Tongue (tissue), 3 donors: ENCODE measurements at places on chromosomes 13 and 19. TPM values are rescaled to one million over a fixed set of nuclear protein-coding genes. Genes with fewer than 3 reads are reported as not detected.

DNA sequence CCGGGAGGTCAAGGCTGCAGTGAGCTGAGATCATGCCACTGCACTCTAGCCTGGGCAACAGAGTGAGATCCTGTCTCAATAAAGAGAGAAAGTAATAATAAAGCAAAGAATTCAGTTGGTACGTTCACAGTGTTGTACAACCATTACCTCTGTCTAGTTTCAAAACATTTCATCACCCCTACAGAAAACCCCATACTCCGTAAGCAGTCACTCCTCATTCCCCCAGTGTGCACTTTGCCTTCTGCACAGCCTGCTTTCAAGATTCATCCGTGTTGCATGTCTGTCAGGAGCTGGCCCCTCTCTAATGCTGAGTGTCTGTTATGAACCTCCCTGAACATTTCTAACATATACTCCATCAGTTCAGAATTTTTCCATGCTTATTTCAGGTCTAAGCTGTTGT, 9.4 kb downstream of the POLD1 start:
- no peak for DNase-seq

DNA sequence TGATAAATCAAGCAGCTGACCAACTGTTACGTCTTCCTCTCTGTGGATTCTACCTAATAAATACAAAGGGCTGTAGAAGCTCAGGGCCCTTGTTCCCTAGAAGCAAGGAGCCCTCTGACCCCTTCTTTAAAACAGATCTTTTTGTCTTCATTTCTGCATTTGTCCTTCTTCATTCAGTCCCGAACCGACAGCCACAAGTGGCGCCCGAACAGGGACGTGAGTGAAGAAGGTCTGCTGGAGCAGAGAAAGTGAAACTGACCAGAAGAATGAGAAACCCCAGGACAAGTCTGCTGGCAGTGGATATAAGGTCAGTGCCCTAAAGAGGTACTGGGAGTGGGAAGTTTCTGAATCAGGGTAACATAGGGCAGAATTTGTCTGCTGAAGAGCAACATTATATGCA, 13.1 kb downstream of the ZNF773 start:
- DNase-seq, result no peak

- peak; percentile 67 for DNase-seq
Measured at GRCh38 chr19:5966215-5966614, 11.7 kb downstream of the RANBP3 start.

DNA sequence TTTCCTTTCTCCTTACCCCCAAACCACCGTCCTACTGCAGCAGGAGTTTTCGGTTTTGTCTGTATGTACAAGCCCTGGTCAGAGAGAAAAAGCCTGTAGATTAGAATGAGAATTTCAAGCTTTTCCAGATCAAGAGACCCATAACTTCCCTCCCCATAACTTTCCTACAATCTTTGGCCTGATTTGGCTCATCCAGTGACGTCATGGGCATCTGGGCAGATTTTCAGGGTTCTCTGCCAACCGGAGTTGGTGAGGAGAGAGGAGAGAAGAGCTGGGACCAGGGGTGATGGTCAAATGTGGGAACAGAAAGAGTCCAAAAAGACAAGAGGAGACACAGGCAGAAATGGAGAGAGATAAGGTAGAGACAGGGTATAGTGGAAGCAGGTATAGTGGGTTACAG, 10.5 kb downstream of the IZUMO2 start:
- no peak for DNase-seq

GRCh38 chr13:27401210-27401609, 23.2 kb upstream of the GTF3A start:
- no peak for DNase-seq

DNA sequence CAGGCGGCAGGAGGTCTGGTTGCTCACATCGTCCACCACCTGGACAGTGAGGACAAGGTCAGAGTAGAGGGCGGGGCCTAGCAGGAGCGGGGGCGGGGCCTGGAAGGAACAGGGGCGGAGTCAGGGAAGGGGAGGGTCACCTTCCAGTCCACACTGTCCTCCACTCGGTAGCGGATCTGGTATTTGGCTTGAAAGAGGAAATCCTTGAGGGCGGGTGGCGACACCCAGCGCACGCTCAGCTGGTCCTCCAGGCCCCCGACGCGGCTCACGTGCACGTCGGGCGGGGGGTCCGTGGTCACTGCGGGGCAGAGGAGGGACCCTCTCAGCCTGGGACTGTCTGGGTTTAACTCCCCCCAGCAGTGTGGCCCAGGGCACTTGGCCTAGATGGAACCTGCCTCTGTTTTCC, 8.2 kb downstream of the REX1BD start:
- DNase-seq, result no peak

DNA sequence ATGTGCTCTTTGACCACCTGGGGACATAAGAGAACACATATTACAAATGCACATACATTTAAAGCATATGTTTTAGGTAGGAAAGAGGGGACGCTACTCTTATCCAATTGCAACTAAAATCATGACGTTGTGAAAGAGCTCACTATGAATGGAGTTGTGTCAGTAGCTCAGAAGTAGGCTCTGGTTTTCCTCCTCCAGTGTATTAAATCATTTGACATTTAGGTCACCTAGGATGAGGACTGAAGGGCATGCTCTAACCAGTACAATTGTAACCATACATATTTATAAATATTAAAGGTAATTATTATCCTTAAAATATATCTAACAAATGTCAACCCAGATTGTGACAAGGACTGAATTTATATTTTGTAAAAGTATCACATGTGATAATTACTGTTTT, 389.0 kb downstream of the KLF12 start:
- DNase-seq, result no peak

DNA sequence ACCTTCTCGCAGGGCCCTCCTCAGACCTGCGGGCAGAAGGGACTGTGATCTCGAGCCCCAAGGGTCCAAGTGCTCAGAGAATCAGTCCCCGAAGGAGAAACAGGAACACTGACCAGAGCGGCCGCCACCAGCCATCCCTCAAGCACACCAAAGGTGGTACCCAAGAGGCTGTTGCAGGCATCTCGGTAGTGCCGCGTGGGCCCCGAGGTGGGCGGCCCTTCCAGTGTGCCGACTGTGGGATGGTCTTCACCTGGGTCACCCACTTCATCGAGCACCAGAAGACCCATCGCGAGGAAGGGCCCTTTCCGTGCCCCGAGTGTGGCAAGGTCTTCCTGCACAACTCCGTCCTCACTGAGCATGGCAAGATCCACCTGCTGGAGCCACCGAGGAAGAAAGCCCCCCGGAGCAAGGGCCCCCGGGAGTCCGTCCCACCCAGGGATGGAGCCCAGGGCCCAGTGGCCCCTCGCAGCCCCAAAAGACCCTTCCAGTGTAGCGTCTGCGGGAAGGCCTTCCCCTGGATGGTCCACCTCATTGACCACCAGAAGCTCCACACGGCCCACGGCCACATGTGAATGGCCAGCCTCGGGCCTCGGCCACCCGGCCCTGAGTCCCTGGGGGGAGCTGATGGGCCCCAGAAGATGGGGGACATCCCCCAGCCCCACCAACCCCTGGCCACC, 5.5 kb upstream of the ZNF135 start:
- no peak for DNase-seq

DNA sequence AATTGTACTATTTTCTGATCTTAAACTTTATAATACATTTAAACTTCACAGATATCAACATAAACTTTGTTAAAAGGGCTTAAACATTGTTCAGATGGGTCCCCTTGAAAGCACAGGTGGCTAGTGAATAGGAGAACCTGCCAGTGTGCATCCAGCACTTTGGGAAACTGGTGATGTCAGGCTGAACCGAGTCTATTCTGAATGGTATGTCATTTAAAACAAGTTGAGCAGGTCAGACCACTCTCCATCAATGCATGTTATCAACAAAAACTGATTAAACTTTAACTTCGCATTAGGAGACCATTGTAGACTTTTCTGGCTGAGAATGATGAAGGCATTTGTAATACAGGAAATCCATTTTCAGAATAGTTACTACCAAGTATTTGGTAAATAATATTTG, 50.1 kb upstream of the FREM2 start:
- no peak for DNase-seq

ZNF583 gene
- total RNA-seq, result 8.1 TPM

MBD3L2 gene
- total RNA-seq, result not detected

GNA15 gene
- 6.1 TPM for total RNA-seq

CEACAM20 gene
- total RNA-seq, result not detected

RXFP2 gene
- not detected for total RNA-seq

ZNF283 gene
- 23.3 TPM for total RNA-seq

IGLON5 gene
- total RNA-seq, result 0.10 TPM

F2RL3 gene
- total RNA-seq, result 1.3 TPM

CYP4F8 gene
- not detected for total RNA-seq

ADGRE2 gene
- 0.31 TPM for total RNA-seq

CPB2 gene
- total RNA-seq, result not detected

SOX1 gene
- not detected for total RNA-seq
